Activated T-helper 1 cell treated with Interleukin-2 at 50 U/mL for 16 hours (primary cell): ENCODE measurements at places on chromosomes 3 and 15.
A peak's percentile ranks its signal among the peaks of the same experiment; 100 is the strongest.

DNA sequence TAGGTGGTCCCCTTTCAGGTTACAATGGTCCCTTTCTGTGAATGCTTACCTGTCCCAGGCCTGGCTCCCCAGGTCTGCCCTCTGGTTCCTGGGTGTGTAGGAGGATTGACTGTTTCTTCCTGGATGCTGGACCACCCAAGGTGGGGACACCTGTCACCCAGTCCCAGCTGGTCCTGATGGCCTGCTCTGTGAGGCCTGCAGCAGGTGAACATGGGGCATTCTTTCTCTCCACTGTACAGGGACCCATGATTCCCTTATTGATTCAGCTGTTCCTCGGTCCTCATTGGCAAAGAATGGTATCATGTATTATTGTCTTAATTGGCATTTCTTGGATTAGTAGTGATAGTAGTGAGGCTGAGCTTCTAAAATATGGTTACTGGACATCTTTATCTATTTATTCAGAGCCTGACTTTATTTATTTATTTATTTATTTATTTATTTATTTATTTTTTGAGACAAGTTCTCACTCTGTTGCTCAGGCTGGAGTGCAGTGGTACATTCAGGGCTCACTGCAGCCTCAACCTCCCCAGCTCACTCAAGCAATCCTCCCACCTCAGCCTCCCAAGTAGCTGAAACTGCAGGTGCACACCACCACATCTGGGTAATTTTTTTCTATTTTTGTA is 8.8 kb upstream of the DNAJA4 start:
- no peak for DNase-seq

DNA sequence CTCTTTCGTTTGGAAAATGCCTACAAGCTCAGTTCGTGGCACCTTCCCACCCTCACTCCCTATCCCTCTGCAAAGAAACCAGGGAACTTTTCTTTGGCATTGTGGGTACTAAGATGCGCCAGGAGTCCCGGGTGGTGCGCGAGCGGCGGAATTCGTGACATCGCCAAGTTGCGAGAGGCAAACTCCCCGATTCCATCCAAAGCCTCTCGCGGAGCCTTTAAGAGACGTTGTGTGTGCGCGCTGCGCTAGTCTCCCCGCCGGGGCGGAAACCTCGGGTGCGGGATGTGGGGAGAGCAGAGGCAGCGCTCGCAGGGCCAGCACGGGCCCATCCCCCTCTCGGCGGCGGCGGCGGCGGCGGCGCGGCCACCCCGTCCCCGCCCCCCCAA is 443 bp upstream of the NR2F2 start:
- no peak for DNase-seq

- DNase-seq: no peak
Observed at GRCh38 chr3:196012941-196013476, 68.9 kb downstream of the TFRC start.

DNA sequence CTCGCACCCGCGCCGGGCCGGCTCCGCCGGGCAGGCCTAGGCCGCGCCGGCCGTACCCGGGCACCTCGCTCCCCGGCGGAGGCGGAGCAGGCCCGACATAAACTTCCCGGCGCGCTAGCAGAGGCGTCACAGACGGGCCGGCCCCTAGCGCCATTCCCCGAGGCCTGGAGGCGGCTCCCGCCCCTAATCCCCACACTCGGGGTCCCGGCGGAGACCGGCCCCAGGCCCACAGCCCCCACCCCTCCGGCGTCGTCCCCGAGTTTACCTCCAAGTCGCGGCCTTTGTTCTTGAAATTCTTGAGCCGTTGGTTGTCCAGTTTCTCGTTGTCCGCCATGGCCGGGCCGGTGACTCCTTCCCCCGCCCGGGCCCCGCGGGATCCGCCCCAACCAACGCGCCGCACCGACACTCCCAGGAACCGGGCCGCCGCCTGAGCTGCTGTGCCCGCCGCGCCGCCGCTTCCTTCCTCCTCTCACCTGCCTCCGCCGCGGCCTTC is 376 bp downstream of the KPNA4 start:
- peak; percentile 45 for DNase-seq
